Activated CD4-positive, alpha-beta T cell treated with anti-CD3 and anti-CD28 coated beads, Interleukin-2, amount 10 ng/mL, durations not matched to agents 7 days and 5 days (primary cell): ENCODE measurements at places on chromosomes 1 and 21. TPM values are rescaled to one million over a fixed set of nuclear protein-coding genes. Genes with fewer than 3 reads are reported as not detected.

The DYRK3 gene
- 4.0 TPM for total RNA-seq

The LRRC7 gene
- not detected for total RNA-seq

The SLC44A3 gene
- 0.52 TPM for total RNA-seq

The S100A7 gene
- not detected for total RNA-seq

The MAN1C1 gene
- total RNA-seq: 31.1 TPM

The COL9A2 gene
- total RNA-seq: 1.2 TPM

The LCE6A gene
- not detected for total RNA-seq

The RGS8 gene
- total RNA-seq: not detected

The STX12 gene
- 28.7 TPM for total RNA-seq

The DIPK1A gene
- 17.7 TPM for total RNA-seq

The AMIGO1 gene
- 7.6 TPM for total RNA-seq

The KCNJ6 gene
- total RNA-seq: not detected

The FCAMR gene
- not detected for total RNA-seq

The CFHR5 gene
- not detected for total RNA-seq

The PRMT6 gene
- 15.7 TPM for total RNA-seq
